ENCODE measurements at places on chromosomes 5 and 9.

- no peak for DNase-seq
These were observed 976.6 kb upstream of the SEMA6A start for GRCh38 chr5:117551236-117551635.

GRCh38 chr9:24071716-24072115 is 245.7 kb upstream of the ELAVL2 start:
- DNase-seq, result no peak

DNA sequence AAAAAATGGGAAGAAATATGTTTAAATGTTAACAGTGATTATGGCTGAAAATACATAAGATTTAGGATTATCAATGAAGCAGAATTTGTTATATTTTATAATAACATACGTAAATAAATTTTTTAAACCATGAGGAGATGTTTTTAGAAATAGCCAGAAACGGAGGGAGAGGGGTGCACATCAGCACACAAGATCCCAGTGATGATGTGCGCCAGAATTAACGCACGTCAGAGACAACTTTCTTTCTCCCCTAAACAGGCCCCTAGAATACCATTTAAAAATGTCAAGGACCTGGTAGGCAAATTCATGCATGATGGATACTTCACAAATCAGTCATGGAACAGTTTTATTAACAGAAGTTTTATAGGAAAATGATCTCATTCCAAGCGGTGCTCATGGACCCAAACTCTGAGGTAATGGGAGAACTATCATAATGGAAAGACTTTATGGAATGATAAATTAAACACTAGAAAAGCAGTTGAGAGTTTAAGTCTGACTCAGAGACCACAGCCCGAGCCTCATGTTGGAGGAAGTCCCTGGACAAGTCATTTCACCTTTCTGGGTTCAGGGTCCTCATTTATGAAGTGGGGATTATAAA is 258.9 kb upstream of the GAS1 start:
- no peak for DNase-seq

- DNase-seq, result no peak
These were observed 22.1 kb downstream of the ANXA1 start for GRCh38 chr9:73173557-73174329.

DNA sequence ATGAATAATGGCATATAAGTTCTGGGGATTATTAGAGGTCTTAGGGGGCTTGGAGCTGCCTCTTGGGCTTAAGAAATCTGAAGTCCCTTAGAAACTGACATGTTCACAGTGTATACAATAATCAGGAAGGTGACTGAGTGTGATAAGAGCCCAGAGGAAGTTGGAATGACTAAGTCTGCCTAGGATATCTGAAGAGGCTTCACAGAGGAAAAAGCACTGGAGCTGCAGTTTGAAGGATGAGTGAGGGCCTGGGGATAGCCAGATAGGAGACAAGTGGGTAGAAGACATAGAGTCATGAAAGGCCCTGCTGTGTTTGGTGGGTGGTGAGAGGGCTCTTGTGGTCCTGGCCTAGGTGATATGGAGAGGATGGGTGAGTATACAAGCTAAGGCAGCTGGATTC is 8.8 kb downstream of the NEUROG1 start:
- DNase-seq, result no peak

DNA sequence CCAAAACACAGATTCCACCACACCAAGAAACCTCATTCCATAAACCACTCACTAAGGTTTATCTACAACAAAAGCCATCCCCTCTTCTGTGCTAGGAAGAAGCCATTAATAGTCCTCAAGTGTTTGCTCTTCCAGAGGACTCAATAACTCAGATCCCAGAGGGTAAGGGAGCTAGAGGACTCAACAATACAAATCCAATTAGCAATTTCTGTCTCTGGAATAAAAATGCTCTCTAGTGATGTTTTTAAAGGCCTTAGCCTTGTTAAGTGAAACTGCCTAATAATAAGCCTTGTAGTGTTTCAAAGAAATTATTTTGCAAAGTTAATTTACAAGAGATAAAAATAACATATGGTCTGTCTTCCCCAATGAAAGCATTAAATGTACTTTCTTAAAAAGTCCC is 942.4 kb downstream of the CDH12 start:
- no peak for DNase-seq

All from Kasumi-1 (cell line).